ENCODE measurements at places on chromosomes 12 and 14.
A peak's percentile ranks its signal among the peaks of the same experiment; 100 is the strongest.

DNA sequence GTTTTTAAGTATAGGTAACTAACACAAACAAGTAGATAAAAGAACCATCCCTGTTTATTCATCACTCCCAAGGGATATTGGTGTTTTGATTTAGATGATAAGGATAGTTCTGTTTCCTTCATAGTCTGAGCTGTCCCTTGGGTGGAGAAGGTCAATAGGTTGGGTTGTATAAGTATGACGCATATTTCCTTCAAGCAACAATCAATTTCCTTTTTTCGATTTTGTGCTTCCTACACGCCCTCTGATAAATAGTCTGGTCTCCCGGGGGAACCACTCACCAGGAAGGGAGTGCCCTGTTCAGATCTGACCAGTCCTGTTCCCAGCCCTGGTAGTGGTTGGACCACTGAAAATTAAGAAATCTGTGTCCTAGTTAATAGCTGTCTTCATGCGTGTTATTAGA, 378.8 kb upstream of the FAR2 start:
- DNase-seq, result no peak

- no peak for DNase-seq
Measured at GRCh38 chr14:71415404-71415690, 508.1 kb downstream of the PCNX1 start.

DNA sequence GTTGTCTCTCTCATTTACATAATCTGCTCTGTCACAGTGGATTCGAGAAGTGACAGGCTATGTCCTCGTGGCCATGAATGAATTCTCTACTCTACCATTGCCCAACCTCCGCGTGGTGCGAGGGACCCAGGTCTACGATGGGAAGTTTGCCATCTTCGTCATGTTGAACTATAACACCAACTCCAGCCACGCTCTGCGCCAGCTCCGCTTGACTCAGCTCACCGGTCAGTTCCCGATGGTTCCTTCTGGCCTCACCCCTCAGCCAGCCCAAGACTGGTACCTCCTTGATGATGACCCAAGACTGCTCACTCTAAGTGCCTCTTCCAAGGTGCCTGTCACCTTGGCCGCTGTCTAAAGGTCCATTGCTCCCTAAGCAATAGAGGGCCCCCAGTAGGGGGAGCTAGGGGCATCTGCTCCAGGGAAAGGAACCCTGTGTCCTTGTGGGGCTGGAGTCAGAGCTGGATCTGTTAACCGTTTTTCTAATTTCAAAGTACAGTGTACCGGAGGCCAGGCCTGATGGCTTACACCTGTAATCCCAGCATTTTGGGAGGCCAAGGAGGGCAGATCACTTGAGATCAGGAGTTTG, 5.1 kb downstream of the ERBB3 start:
- DNase-seq, result no peak

DNA sequence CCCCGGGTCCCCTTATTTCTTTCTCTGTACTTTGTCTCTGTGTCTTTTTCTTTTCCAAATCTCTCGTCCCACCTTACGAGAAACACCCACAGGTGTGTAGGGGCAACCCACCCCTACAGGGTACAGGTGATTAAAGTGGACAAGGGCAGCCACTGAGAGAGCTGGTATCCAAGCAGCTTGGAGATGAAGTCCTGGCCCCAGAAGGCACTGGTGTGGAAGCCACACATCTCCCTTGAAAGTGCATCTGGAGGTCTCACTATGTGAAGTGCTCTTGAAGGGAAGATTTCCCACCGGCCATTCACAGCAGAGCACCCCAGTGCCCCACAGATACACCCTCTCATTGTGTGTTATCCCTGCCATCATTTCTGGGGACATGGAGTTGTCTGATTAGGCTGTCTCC, 6.3 kb upstream of the BICD1 start:
- no peak for DNase-seq

DNA sequence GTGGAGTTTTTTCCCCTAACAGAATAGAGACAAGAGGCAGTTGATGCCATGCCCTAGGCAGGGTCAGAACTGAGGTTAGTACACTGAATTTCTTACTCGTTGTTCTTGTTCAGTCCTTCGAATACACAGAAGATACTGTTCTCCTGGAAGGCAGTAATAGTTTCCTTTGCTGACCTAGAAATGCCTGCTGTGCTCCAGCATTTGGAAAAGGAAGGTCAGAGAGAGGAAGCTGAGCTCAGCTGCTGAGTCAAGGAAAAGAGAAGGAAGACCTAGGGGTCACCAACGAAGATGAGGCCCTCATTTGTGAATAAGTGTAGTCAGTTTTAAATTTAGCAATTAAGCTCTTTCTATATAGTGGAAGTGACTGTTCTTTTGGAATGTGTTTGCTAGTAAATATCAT, 100.1 kb downstream of the CRADD start:
- no peak for DNase-seq

DNA sequence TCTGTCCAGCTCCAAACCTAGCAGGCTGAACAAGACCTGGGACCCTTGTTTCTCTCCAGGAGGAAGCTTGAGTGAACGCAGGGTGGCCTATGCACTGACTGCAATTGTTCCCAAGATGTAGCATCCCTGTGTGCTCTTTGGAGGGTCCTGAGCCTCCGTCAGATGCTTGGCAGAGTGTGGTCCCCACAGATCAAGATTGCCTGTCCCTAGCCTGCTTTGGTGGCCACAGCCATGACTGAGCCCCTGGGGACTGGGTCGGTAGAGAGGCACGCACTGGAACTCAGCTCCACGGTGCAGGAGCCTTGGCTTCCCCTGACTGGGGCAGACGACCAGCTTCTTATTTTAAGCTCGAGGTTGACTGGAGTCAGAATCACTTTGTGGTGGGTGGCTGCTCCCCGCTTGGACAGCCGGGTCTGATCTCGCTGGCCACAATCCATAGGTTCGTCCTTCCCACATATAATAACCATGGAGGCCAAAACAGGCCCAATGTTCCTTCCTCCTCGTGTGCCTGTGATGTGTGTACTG, 97.8 kb downstream of the LGMN start:
- no peak for DNase-seq

- no peak for DNase-seq
Measured at GRCh38 chr12:106389151-106389550, 31.6 kb downstream of the POLR3B start.

DNA sequence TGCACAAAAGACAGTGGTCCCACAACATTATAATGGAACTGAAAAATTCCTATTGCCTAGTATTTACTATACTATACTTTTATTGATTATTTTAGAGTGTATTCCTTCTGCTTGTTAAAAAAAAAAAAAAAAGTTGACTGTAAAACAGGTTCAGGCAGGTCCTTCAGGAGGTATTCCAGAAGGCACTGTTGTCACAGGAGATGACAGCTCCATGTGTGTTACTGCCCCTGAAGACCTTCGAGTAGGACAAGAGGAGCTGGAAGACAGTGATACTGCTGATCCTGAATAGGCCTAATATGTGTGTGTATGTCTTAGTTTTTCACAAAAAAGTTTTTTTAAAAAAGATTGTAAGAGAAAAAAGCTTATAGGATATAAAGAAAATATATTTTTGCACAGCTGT, 12.3 kb downstream of the UBE2N start:
- DNase-seq, result no peak

- DNase-seq, result no peak
Measured at GRCh38 chr12:111355201-111355925, 13.5 kb downstream of the PHETA1 start.

DNA sequence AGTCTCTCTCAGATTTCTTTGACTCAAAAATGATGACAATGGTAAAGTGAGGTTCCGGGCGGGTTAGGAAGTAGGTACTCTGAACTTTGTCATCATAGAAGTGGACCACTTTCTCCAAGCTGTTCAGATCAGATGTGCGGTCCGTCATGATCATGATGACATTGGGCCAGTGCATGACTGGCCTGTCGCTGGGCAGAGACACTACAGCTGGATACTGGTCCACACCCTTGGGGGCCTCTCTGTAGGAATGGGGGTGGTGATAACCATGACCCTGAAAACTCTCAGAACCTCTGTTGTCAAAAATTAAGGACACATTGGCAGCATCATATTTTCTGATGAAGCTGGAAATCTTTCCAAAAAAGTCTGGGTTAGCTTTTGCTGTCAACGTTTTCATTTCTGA, 28.2 kb downstream of the KICS2 start:
- DNase-seq, result no peak

GRCh38 chr12:2672863-2673262, 121.9 kb upstream of the FKBP4 start:
- DNase-seq, result no peak

DNA sequence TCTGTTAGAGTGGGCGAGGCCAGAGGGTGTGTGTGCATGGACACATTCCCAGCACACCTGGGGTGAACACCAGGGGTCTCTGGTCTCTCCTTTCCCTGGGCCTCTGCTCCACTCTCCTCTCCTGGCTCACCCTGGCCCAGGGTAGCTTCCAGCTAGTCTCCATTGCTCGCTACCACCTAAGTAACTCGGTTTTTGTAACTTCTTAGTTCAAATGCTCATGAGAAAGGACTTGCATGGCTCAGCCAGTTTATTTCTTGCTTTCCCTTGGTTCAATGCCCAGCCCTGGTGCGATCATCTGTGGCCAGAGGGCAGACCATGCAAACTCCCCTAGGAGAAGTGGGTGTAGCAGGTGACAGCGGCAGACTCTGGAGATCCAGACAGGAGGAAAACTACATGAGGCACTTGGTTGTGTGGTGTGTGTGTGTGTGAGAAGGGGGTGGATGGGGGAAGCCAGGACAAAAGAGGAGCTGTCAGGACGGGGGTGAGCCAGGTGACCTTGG, 8.9 kb upstream of the ACVR1B start:
- no peak for DNase-seq

- no peak for DNase-seq
Measured at GRCh38 chr12:65100140-65100539, 21.0 kb downstream of the WIF1 start.

GRCh38 chr12:79961411-79961810, 26.5 kb upstream of the PPP1R12A start:
- DNase-seq, result no peak

- DNase-seq, result no peak
Measured at GRCh38 chr12:46445093-46445492, 72.5 kb upstream of the SLC38A2 start.

DNA sequence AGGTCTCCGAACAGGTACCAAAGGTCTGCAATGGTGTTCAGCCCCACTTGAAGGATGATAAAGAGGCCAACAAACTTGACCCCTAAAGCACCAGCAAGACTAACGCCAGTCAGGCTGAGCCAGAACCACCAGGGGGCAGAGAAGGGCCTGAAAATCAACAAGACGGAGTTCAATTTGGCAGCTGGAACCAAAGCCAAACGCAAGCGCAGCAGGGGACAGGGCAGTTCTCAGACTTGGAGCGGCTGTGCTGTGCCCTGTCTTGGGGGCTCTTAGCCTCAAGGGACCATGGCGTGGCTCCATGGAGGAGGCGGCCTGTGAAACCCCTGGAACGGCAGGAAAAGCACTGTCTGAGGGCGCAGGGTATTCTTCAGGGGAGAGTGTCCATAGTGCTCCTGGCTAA, 19.6 kb downstream of the POMT2 start:
- DNase-seq, result peak; percentile 43

- DNase-seq, result no peak
Measured at GRCh38 chr12:93668919-93669418, 8.2 kb upstream of the CRADD start.

GRCh38 chr12:71565535-71565934, 98.1 kb downstream of the ZFC3H1 start:
- DNase-seq, result no peak

- DNase-seq, result no peak
Measured at GRCh38 chr14:99564256-99564925, 39.6 kb downstream of the CCDC85C start.

DNA sequence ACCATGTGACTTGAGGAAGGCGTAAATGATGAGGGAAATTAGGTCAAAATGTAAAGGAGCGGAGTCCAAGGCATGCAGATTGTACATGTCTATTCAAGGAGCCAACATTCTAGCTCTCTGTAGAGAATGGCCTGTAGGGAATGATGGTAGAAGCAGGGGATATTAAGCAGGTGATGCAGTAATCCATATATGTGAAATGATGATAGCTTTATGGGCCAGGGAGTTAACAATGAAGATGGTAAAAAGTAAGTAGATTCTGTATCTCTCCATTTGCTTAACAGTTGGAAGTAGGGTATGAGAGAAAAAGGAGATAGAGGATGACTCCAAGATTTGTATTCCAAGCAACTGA, 33.4 kb downstream of the ARHGAP5 start:
- DNase-seq, result no peak

DNA sequence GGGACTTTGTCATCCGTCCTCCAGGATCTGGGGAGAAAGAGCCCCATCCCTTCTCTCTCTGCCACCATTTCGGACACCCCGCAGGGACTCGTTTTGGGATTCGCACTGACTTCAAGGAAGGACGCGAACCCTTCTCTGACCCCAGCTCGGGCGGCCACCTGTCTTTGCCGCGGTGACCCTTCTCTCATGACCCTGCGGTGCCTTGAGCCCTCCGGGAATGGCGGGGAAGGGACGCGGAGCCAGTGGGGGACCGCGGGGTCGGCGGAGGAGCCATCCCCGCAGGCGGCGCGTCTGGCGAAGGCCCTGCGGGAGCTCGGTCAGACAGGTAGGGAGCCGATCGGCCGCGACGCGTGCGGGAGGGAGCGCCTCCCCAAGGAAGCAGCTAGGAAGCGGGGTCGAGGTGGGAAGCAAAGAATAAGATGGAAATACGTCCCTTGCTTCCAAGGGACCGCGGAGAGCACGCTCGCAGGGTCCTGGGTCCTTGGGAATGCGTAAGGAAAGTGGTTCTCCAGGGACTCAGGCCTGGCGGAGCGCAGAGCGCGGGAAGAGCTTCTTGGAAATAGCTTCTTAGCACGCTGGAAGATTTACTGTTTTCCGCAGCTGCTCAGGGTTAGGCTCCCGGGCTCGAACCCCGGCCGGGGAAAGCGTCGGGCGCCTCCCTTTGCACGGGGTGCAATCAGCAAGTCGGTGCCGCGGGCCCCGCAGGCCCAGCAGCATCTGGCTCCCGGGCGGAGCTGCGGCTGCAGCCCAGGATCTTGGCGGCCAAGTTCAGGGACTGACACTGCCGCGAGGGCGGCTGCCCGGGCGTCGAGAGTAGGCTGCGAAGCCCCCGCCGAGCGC, 457 bp downstream of the SOCS2 start:
- DNase-seq, result no peak

GRCh38 chr14:22379727-22380126, 209.3 kb downstream of the DAD1 start:
- DNase-seq, result no peak

- no peak for DNase-seq
Measured at GRCh38 chr14:34782031-34782430, 67.6 kb upstream of the CFL2 start.

GRCh38 chr14:32432813-32433538, 103.9 kb downstream of the AKAP6 start:
- no peak for DNase-seq

DNA sequence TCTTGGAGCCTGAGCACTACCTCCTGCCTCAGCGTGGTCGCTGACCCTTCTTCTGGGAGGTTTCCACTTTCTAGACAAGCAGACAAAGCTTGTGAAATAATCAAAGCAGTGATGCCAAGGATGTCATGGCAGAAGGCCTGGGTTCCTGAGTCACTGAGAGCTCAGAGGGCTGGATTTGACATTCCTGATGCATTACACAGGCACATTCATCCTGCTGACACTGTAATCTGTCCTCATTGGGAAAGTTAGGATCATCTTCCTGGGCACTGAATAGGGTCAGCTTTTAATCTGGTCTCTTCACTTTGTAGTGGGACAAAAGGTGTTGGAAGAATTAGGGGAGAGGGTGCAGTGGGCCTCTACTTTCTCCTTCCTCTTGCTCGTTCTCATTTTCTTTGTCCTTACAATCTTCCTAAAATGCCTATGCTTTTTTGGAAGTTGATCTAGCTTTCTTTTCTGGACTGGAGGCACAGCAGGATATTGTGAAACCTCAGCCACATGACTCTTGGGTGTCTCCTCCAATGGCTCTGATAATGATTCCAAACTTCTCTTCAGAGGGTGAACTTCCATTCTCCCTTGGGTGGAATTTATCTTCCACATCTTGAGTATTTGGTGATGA, 29.6 kb downstream of the EEA1 start:
- DNase-seq, result peak; percentile 24

GRCh38 chr14:56324454-56324853, 206.2 kb downstream of the PELI2 start:
- no peak for DNase-seq

Measured in HuH-7.5 (cell line).